ENCODE measurements at places on chromosomes 5 and 9.

DNA sequence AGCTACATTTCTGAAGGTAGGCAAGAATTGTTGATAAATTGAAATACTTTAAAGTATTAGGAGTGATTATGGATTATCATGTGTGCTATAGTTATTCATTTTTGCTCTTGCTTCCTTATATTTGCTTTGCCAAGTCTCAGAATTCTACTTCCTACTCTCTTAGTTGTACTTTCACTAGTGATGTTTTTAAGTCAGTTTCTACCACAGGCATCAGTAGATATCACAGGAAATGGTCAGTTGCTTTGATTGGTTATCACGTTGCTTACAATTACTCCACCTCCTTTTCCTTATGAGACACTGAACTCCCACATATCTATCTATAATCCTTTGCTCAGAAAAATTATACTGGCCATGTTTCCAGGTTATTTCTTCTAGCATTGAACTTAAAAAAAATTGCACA is 472.8 kb downstream of the DMRTA1 start:
- no peak for DNase-seq

- no peak for DNase-seq
Measured at GRCh38 chr9:8880060-8880459, 1080.5 kb upstream of the DMAC1 start.

DNA sequence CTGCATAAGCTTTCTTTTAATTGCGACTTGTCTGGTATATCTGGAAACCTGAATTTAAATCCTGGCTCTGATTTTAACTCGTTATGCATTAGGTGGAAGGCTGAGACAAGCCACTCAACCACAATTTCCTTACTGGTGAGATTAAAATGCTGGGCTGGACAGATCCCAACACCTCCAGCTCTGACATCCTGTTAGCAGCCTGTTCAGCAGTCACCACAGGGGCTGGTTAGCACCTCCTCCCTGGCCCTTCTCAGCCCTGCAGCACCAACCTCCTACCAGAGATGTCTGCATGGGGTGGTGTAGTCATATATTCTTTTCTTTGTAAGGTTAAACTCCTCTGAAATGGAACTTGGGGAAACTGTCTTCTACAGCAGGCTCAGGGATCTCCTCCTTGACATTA is 156.5 kb upstream of the NFIL3 start:
- DNase-seq = no peak

DNA sequence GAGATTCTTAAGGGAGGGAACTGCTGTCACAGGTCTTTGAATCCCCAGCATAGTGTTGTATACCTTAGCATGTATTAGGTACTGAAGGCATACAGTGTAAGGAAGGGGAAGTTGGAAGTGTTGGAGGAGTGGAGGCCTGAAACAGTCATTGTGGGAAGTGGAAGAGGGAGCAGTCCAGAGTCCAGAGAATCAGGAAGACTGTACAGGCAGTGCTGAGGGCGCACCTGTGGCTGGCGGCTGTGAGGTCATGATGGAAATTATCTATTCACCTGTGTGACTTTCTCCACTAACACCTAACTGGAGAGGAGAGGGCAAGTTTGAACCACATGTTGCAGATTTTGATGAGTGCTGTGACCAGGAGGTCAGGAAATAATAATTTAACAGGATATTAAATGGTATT is 119.7 kb upstream of the NIPBL start:
- DNase-seq = no peak

DNA sequence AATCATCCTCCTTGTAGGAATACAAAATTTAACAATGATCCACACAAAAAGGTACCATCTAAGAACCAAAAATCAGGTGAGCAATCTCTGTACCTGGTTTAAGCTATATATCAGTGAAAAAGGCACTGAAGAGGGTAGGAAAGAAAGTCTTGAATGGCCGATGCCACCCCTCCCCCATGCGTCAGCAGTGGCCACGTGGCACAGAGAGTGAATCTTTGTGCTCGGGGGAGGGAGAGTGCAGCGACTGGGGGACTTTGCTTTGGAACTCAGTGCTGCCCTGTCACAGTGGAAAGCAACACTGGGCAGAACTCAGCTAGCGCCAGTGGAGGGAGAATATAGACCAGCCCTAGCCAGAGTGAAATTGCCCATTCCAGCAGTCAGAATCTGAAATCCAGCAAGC is 28.3 kb upstream of the PDE4D start:
- no peak for DNase-seq

DNA sequence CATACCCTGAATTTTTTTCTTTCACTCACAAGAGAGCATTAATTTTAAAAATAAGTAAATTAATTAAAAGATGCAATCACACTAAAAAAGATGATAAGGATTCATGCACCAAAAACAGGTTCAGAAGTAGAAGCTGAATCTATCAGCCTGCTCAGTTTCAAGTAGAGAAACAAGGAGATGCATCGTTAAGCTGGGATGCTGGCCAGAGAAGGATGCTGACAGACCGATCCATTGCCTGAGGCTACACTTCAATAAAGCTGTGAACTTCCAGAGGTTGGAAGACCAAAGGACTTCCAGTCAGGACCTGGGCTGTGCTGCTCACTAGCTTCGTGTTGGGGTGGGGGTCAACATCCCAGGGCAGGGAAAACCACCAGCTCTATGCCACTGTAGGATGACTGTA is 457.7 kb downstream of the EFNA5 start:
- DNase-seq = no peak

DNA sequence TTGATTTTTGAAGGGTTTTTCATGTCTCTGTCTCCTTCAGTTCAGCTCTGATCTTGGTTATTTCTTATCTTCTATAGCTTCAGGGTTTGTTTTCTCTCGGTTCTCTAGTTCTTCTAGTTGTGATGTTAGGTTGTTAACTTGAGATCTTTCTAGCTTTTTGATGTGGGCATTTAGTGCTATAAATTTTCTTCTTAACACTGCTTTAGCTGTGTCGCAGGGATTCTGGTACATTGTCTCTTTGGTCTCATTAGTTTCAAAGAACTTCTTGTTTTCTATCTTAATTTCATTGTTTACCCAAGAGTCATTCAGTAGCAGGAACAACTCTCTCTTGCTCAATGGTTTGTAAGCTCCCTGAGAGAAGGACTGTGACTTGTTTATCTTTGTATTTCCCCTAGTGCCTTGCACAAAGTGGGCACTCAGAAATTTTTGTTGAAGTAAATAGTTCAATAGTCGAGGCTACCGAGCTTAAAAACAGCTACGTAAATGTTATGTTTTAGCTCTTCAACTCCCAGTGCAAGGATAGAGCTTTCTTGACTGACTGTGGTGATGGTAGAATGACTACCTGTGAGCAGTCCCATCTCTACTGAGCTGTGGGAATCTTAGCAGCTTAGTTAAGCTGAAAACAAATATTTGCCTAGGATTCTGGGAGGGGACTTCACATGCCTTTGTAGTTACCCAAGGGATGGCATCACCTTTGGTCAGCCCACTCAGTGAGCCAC is 225.8 kb upstream of the ELL2 start:
- DNase-seq = no peak

- DNase-seq = no peak
Measured at GRCh38 chr9:17648516-17648915, 69.7 kb downstream of the SH3GL2 start.

- no peak for DNase-seq
Measured at GRCh38 chr5:168992016-168992415, 308.9 kb downstream of the SLIT3 start.

DNA sequence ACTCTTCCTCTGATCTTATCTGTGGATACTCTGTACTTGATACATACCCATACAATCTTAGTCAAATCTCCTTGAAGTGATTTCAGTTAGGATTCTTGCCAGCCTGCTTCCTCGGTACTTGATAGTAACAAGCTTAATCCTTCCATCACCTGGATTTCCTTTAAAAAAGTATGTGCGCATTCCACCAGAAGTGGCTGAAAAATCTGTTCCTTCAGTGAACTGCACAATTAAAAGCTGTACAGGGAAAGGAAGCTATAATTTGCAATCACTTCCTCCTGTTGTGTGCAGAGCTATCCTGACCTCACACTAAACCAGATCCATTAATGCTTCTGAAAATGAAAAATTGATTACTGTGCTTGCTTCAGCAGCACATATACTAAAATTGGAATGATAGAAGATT is 47.3 kb downstream of the PWWP2A start:
- DNase-seq = no peak

GRCh38 chr5:114184006-114184405 is 177.9 kb upstream of the KCNN2 start:
- DNase-seq = no peak

DNA sequence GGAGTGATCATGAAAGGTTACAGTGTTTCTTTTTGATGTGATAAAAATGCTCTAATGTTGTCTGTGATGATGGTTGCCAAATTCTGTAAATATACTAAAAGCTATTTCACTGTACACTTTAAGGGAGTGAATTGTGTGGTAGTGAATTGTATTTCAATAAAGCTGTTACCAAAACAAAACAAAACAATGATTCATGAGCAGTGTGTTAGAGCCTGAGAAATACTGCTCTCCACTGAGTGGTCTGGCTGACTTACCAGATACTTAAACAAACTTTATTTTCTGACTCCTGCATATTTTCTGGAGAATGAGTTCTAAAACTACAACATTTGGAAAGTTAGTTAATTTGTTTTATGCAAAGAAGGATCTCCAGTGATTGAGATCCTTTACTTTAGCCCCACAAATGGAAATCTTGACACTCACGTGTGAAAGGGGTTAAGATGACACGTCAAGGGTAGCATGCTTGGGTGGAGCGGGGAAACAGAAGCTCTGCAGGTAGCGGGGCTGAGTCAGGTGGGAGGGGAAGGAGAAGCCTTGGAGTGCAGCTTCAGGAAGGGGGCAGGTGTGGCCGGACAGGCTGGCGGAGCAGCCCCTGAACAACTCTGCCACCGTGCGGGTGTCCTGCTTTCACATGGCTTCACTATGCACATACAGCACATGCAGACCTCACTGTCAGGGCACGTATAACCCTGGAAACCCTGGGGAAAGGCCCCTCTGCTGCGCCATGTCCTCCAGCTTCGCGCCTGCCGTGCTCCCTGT is 256.7 kb downstream of the IRX1 start:
- DNase-seq = no peak

- DNase-seq = no peak
Measured at GRCh38 chr5:144102361-144102760, 68.1 kb downstream of the YIPF5 start.

GRCh38 chr9:126675147-126675467 is 61.4 kb downstream of the LMX1B start:
- no peak for DNase-seq

DNA sequence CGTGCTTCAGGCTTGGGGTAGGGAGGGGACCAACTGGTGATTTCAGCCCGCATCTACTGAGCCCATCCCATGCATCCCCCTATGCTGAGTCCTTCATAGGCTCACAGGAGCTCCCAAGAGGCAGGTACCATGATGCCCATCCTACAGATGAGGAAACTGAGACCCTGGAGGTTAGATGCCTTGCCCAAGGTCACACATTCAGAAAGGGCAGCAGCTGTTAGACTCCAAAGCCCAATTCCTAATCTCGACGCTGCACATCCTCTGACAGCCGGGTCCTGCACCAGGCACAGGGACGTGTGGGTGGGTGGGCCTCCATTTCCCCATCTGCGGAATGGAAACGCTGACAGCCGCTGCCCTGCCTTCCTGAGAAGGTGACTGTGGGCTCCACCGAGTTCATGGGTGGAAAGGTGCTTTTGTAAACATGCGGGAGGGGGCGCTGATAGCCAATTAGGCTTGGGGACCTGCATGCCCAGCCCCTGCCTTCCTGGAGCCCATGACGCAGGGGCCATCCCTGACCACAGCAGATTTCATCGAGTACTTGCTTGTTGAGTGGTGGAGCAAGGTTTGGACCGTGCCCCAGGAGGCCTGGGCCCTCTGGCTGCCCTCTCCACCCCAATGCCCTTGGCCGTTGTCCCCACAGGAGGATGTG is 2.2 kb downstream of the DNM1 start:
- DNase-seq = no peak

All from iPS DF 19.7 (cell line).